ENCODE measurements at places on chromosomes 4 and X.

- no peak for DNase-seq
Observed at GRCh38 chrX:38890963-38891362, 89.7 kb downstream of the MID1IP1 start.

- DNase-seq, result no peak
Observed at GRCh38 chrX:16210061-16210460, 42.8 kb downstream of the MAGEB17 start.

- DNase-seq, result no peak
Observed at GRCh38 chr4:38954727-38955126, 77.5 kb downstream of the TMEM156 start.

GRCh38 chr4:93066749-93067148 is 761.8 kb upstream of the ATOH1 start:
- DNase-seq, result no peak

- no peak for DNase-seq
Observed at GRCh38 chrX:149467461-149467860, 37.6 kb downstream of the IDS start.

Measured in activated CD4-positive, alpha-beta T cell treated with anti-CD3 and anti-CD28 coated beads, Interleukin-2, amount 50 U/mL, for 48 hours (primary cell).